Activated naive CD4-positive, alpha-beta T cell treated with anti-CD3 and anti-CD28 coated beads, Interleukin-2, amount 50 U/mL, for 16 hours (primary cell): ENCODE measurements at places on chromosomes 6 and 20.

DNA sequence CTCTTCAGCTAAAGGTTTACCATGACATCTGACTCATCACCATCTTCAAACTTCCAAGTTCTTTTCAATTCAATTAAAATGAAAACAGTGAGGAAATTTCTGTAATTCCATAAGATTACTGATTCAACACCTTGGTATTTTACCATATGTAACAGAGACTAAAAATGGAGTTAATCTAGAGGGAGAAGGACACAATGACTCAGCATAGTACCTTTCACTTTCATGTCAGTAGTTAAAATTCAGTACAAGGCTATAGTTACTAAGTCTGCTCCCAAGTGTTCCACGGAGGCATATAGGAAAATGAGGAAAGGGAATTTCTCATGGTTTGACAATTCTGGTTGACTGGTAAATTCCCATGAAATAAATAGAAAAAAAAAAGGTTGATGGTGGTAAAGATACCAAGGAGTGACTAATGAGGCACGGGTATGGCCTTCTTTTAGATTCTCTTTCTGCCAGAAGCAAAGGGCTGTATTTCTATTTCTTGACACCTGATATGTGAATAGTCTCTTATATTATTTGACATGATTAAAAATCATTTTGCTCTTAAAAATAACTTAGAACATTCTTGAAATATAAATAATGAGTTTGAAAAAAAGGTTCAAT, 526.7 kb upstream of the ADGRB3 start:
- DNase-seq = no peak

DNA sequence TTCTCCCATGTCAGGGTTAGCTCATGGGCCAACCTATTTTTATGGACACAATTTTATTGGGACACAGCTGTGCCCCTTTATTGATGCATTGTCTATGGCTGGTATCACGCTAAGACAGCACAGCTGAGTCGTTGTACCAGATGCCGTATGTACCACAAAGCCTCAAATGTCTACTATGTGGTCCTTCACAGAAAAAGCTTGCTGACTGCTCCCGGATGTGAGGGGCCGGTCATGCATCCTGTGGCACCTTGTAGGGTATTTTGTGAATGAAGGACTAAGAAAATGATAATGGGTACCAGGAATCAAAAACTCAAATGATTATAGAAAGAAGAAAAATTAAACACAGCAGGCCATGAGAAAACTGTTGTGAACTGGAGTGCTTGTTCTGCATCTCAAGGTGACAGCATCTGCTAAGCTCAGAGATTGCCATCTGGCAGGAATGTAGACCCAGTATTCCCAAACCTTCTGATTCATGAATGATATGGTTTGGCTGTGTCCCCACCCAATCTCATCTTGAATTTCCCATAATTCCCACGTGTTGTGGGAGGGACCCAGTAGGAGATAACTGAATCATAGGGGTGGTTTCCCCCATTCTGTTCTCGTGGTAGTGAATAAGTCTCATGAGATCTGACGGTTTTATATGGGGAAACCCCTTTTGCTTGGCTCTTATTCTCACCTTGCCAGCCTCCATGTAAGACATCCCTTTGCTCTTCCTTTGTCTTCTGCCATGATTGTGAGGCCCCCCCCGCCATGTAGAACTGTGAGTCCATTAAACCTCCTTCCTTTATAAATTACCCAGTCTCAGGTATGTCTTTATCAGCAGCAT, 248.5 kb downstream of the TSHZ2 start:
- DNase-seq = no peak

GRCh38 chr6:121594053-121594452, 158.6 kb downstream of the GJA1 start:
- DNase-seq = no peak

DNA sequence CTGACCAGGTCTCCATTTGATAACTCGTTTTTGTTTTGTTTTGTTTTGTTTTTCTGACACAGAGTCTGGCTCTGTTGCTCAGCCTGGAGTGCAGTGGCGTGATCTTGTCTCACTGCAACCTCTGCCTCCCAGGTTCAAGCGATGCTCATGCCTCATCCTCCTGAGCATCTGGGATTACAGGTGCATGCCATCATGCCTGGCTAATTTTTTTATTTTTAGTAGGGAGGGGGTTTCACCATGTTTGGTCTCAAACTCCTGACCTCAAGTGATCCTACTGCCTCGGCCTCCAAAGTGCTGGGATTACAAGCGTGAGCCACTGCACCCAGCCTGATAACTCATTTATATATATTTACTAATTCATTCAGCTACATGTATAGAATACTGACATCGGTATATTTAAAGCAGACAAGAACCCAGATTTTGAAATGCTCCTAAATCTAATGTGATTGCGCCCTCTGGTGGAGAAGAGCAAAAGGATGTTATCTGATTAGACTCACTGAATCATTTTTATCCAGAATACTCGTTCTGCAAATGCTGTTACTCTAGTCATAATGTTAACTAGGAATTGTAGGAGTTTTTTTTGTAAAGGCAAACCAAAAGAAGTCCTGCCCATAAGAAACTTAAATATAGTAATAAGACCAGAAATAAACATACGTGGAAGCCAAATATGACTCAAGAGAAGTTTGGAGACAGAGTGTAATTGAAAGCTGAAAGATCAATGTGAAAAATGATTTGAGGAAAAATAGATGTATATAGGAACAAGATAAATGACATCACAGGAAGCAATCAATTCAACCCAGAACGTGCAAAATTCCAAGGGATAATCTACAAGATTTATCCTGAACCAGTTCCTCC, 5.3 kb upstream of the COL12A1 start:
- DNase-seq = peak; percentile 32

GRCh38 chr20:57114290-57115005, 152.0 kb downstream of the BMP7 start:
- no peak for DNase-seq

DNA sequence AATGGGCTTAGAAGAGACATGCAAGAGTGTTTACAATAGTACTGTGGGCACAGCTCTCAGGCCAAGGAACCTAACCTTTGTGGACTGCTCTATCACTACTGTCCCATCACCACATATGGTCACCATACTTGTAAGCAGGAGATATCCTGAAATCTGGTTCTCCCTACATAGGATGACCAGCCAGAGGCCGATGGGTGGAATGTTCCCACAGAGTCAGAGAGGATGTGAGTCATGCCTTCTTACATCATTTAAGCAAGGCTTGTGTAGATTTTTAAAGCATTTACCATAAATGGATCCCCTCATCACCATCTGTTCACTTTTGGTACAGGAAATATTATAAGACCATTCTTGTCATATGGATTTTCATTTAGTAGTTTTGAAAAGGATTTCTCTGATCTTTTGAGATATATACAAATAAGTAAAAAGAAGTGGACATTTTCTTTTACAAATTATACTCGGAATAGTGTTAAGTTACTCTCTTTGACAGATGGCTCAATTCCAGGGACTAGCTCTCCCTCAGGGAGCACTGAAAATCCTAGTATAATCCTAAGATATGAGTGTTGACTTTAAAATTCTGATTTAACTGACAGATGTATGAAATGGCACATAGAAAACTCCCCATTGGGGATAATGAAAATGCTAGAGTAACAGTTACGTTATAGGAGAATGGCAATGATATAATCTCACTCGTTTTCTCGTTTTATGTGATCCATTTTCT, 6.6 kb downstream of the HTR1B start:
- no peak for DNase-seq

- no peak for DNase-seq
These were observed 118.1 kb downstream of the SYNDIG1 start for GRCh38 chr20:24587384-24588046.

- DNase-seq = no peak
These were observed 3.9 kb upstream of the CST9 start for GRCh38 chr20:23609486-23610109.

DNA sequence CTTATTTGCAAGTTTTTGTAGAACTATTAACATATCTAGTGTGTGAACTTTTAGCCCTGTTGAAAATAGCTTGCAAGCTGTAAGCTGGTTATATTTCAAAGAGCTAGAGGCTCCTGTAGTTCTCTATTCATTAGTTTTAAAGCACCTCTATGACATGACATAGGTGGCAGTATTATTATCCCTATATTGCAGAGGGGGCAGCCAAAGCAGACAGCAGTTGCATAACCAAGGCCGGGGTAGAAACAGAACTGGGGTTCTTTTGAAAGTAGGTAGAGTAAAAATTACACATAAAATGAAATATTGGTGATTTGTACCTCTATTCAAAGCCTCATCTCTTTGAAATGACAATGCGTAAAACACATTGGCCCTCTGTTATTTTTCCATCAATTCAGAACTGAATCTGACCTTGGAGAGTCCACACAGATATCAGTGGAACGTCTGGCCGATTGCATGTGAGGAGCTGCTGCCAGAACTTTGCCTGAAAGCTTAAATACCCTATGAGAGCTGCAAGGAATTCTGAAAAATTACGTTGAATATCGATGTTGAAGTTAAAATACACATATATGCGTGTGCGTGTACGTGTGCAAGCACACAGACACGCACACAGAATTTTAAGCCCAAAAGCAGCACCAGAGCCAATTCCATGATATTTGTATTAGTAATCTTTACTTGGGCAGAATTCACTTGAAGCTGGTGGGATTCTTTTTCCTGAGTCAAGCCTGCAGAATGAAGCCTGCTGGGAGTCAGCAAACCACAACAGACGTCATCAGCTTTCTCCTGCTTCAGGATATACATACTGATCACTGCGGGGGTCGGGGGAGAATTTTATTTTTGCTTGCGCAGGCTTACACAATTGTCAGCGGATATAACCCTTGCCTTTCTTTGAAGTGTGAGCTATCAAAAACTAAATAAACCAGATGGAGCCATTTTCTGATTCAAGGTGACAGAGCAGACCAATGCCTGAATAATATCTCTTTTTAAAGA, 163.2 kb downstream of the PDE7B start:
- DNase-seq = no peak

- DNase-seq = no peak
These were observed 36.0 kb downstream of the KCNK5 start for GRCh38 chr6:39193201-39193791.

DNA sequence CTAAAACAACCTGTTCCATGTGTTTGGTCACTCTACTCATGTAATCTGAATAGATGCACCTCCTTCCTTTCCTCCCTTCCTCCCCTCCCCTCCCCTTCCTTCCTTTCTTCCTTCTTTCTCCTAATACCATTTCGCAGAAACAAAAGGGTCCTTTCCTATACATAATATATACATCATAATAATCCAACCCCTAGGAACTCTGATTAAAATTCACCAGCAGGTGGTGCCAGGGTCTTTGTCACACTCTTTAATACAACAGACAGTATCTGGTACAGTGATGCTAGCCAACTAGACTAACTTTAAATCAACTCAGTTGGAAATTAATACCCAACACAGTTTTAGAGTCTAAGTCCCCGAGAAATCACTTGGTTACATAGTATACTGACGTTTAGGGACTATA, 181.2 kb upstream of the SHLD1 start:
- peak; percentile 43 for DNase-seq

GRCh38 chr6:94323853-94324252, 904.5 kb upstream of the EPHA7 start:
- no peak for DNase-seq

GRCh38 chr6:67863346-67863745, 771.7 kb upstream of the ADGRB3 start:
- no peak for DNase-seq

- DNase-seq = no peak
These were observed 53.3 kb upstream of the TMEM181 start for GRCh38 chr6:158506601-158507000.

- no peak for DNase-seq
These were observed 423.5 kb downstream of the MEI4 start for GRCh38 chr6:78076371-78076770.

GRCh38 chr6:6277413-6277812, 43.0 kb downstream of the F13A1 start:
- DNase-seq = no peak

DNA sequence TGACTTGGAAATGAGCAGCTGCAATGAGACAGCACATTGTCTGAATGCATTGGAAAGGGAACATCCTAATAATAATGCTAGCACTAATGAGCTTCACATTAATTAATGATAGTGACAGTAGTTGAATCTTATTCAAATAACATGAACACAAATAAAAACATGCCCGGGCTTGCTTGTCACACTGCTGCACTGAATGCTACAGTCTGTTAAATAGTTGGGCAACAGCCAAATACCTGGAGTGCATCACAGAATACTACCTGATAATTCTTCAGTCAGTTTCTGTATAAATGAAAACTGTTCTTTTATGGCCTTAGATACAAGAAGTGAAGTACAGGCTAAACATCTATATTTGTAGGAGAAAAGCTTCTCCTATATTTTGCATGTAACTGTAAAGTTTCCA, 458.7 kb downstream of the RNF144B start:
- DNase-seq = no peak

GRCh38 chr6:35388030-35388429, 45.7 kb downstream of the PPARD start:
- DNase-seq = no peak

GRCh38 chr20:40476461-40476860, 212.6 kb downstream of the MAFB start:
- DNase-seq = no peak

DNA sequence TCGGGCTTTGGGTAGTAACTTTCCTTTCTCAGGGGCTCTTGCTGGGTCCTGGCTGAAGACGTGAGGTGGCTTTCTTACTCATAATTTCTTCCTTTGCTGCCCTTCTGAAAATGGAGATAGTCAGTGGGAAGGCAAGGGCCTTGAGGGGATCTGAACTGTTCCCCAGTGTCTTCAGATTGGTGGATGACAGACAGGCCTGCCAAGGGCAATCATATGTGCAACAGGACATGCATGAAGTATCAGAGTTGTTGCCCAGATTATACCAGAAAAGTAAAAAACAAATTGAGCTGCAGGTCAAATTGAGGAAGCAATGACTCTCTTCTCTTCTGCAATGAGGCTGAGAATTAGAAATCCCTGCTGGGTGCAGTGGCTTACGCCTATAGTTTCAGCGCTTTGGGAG, 71.6 kb upstream of the PAX1 start:
- DNase-seq = no peak

GRCh38 chr6:90764001-90764400, 177.1 kb upstream of the MAP3K7 start:
- no peak for DNase-seq

DNA sequence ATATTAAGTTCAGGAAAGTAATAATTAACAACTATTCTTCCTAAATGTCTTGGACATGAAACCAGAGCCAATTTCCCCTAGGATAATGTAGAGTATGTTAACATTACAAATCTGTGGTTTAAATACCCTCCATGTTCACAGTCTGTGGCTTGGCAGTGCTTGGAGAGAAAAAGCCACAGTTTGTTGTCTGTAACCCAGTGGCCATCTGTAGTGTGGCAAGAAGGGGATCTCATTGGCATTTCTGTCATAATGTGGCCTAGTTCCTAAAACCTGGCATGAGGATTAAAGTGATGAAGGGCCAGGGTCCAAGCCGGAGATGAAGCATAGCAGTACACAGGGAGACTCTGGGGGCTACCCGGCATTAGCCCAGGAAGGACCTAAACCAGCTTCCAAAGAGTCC, 31.2 kb downstream of the SYNE1 start:
- DNase-seq = no peak

- DNase-seq = no peak
These were observed 44.8 kb downstream of the PDE10A start for GRCh38 chr6:165618241-165618640.

DNA sequence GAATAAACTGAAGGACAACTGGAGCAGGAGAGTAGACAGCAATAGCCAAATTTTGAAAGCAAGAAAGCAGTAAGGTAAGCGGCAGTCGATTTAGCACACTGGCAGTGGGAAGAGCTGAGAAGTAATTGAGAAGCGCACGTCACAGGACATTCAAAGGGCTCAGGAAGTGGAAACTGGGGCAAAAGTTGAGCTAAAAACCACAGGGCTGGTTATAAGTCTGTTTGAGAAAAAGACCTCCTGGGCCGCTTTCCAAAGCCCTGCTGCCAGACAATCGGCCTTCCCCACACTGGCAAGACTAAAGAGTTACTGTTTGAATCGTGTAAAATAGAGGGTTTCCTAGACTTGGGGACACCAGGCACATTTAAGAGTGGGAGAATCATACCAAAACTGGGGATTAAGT, 161.4 kb downstream of the DNAH8 start:
- peak; percentile 14 for DNase-seq
